Activated naive CD4-positive, alpha-beta T cell treated with Interleukin-2 at 50 U/mL for 16 hours (primary cell): ENCODE measurements at places on chromosomes 1 and 21.

GRCh38 chr21:21751286-21751685 lies 753.1 kb downstream of the NCAM2 start:
- DNase-seq: no peak

GRCh38 chr1:62196086-62196690 lies 1.5 kb downstream of the L1TD1 start:
- no peak for DNase-seq

- DNase-seq: no peak
Measured at GRCh38 chr1:19945914-19946313, 22.5 kb upstream of the PLA2G2E start.

GRCh38 chr1:193944454-193944853 lies 758.0 kb upstream of the B3GALT2 start:
- no peak for DNase-seq

DNA sequence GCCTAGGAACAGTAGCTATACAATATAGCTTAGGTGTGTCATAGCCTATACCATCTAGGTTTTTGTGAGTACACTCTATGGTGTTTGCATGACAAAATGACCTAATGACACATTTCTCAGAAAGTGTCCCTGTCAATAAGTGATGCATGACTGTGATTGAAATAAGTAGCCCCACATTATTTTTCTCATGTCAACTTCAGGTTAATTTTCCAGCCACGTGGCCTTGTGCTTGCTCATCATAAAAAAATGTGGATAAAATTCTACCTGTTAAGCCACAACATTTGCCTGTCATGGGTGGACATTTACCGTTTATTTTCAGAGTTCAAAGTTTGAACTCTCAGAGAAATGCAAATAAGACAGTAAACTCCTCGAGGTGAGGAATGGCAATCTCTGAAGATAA lies 5.5 kb downstream of the DISC1 start:
- no peak for DNase-seq
